Hematopoietic multipotent progenitor cell treated with erythropoietin and hydrocortisone succinate and interleukin-3 and kit ligand, for 17 days (in vitro differentiated cells): ENCODE measurements at places on chromosomes 13 and 19.
A peak's percentile ranks its signal among the peaks of the same experiment; 100 is the strongest.

DNA sequence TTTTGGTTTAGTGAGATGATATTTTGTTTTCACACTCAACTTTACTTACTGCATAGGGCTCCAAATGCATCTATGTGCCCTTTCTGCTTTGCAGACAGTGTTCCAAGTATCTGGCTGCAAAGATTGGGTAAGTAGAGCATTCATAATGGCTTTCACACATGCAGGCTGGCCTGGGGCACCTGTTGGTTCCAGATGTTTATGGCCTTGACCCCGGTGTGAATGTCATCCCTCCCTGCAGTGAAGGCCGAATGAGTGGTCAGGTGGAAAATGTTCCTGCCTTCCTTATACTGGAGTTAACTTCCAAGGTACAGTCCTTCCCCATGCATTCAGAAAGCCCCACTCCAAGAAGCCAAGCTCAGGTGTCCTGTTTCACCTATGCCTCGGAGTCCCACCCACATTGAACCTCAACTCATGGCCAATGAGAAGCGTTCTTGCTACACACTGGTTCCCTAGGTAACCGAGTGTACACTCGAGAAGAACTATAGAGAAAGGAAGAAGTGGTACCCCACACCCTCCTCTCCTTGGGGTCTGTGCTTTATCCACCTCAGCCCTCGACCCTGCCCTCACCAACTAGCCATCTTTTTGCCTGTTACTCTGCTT, 23.0 kb upstream of the ZNF536 start:
- DNase-seq, result no peak

DNA sequence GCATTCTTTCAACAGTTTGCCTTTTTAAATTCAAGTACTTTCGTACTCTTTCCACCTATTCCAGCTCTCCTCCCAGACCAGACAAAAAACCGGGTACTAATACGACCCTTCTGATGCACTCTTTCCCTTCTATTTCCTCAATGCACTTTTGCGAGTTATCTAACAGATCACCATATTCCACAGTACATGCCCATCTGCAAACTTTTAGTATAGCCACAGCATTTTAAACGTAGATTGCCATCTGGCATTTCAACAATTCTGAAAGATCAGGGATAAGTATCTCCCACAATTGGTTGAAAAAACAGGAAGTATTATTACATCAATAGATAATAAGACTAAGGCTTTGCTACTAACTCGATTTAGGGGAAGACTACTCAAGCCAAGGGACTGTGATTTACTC, 31.5 kb downstream of the RBM26 start:
- no peak for DNase-seq

DNA sequence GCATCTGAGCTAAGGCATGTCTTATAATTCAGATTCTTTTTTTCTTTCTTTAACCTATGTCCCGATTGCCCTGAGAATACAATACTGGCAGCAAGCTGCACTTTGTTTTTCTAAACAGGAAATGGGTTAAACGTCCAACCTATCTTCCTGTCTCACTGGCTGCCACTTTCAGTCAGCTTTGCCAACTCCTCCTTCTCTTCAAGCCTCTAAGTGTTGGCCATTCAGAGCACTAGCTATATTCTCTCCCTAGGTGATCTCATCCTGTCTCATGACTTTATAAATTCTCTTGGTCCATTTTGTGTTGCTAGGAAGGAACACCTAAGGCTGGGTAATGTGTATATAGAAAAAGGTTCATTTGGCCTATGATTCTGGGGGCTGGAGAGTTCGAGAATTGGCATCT, 109.5 kb upstream of the TSC22D1 start:
- DNase-seq, result no peak

DNA sequence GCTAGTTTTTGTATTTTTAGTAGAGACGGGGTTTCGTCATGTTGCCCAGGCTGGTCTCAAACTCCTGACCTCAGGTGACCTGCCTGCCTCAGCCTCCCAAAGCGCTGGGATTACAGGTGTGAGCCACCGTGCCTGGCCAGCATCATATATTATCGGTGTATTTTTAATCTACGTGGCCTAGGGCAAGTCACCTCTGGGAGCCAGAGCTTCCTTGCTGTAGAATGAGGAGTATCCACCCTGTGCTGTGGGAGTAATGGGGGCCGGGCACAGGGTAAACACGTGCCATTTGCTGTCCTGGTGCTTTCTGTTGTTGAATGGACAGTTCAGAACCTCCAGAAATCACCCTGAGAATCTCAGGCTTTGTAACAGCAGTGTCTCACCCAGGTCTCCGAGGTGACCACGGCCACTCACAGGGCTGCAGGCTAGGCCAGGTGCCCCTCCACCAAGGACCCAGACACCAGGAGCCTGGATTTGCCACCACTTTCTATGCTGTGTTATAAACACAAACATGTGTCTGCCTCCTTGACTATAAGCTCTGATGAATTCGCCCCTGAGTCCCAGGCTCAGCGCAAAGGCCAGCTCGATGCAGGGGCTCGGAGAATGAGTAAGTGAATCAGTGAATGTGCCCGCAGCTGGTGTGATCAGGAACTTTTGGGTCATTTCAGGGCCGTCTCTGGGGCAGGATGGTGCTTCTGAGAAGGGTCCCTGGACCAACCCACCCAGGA, 22.7 kb downstream of the POP4 start:
- no peak for DNase-seq

GRCh38 chr13:41137951-41138350, 5.3 kb upstream of the KBTBD6 start:
- DNase-seq, result no peak

- no peak for DNase-seq
Observed at GRCh38 chr13:26948353-26948752, 187.8 kb upstream of the GPR12 start.

GRCh38 chr19:17755977-17756670, 4.8 kb downstream of the FCHO1 start:
- peak; percentile 20 for DNase-seq

- no peak for DNase-seq
Observed at GRCh38 chr19:51010066-51010795, 8.8 kb upstream of the KLK8 start.

DNA sequence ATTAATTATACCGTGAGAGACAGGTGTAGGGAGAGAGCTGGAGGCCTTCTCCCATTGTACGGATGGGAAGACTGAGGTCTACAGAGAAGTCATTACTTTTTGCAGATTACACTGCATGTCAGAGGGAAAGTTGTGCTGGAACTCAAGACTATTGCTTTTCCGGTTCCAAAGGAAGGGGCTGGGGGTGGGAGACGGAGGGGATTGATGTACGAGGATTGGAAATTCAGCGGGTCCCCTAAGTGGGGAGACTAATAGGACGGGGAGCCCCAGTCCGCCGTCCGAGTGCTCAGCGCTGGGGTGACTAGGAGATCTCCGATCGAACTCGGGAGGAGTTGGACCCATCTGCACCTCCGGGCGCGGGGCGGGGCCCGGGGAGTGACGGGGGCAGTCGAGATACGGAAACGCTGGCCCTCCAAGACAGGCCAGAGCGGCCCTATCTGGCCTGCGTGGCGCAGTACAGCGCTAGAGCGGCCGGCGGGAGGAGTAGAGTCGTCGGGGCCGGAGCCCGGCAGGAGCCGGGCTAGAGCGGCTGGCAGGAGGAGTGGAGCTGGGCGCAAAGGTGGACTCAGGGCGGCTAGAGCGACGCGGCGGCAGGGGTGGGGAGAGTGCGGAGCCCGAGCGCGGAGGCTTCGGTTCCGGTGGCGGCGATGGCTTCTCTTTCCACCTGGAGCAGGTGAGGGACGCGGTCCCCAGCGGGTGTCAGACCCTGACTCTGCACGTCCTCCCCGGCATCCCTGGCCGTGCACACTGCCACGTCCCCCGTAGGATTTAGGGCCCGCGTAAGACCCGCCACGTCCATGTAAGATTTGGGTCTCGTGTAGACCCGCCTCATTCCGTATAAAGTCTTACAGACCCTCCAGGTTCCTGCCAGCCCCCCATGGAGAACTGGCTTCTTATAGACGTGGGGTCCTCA, 1.1 kb downstream of the ARHGEF1 start:
- DNase-seq, result peak; percentile 93

- DNase-seq, result no peak
Observed at GRCh38 chr19:7529610-7530490, 5.7 kb upstream of the PNPLA6 start.

DNA sequence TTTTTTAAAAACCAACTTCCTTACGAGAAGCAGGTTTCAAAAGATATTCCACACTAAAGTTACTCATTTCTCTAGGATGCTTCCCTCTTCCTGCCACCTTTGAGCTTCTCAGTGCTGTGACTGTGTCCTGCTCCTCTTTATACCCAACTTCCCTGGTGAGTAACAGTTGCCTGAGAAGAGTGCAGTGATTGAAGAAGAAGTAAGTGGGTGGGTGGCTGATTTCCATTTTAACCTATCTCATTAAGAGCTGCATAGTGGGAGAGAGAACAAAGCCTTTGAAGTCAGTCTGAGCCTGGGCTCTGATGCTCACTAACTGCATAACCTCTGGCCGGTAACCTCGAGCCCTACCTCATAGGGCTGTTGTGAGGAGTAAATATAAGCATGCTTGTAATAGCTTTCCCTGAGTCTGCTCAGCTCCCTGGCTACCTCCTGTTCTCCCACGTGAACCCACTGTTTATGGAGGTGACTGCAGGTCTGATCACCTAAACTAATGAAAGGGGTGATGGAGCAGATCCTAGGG, 977.3 kb downstream of the UQCRFS1 start:
- DNase-seq, result no peak
